H54 (cell line): ENCODE measurements at places on chromosomes 7 and 10.

DNA sequence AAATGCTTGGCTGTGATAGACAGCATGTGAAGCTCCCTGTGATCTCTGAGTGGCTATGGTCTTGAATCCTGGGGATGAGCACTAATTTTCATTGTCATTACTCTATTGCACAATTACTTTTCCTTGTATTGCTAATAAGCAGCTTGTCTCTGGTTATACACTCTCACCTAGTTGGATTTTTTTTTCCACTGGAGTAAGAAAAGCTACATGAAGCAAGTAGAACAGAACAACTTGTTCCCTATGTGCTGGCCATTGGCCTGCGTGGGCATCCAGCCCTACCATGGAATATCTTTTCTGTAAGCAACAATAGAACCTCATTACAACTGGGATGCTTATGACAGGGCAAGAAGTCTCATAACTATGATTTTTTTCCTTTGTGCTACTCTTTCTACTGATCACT is 807.4 kb downstream of the TNS3 start:
- DNase-seq = no peak

- DNase-seq = no peak
Observed at GRCh38 chr7:41238851-41239331, 464.0 kb downstream of the INHBA start.

DNA sequence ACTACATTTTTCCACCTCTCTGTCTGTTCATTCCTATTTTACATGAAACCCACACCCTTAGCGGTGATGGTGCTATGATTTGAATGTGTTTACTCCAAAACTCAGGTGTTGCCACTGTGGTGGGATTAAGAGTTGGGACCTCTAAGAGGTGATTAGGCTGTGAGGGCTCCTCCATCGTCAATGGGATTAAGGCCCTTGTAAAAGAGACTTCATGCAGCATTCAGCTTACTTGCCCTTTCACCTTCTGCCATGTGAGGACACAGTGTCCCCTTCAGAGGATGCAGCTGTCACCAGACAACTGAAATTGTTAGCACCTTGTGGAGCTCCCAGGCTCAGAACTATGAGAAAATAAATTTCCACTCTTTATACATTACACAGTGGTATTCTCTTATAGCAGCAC is 182.2 kb downstream of the NOC3L start:
- DNase-seq = no peak

GRCh38 chr10:80104066-80104926 is 25.8 kb downstream of the TMEM254 start:
- no peak for DNase-seq

GRCh38 chr7:78073609-78074382 is 275.2 kb downstream of the PHTF2 start:
- DNase-seq = no peak

- no peak for DNase-seq
Observed at GRCh38 chr7:5696346-5697110, 84.9 kb downstream of the RNF216 start.

GRCh38 chr7:95324431-95324830 is at the start of gene PON1:
PON1 (minus strand) TSS chr7:95324532; CDS start chr7:95324475, 57 bp downstream.
- DNase-seq = no peak

DNA sequence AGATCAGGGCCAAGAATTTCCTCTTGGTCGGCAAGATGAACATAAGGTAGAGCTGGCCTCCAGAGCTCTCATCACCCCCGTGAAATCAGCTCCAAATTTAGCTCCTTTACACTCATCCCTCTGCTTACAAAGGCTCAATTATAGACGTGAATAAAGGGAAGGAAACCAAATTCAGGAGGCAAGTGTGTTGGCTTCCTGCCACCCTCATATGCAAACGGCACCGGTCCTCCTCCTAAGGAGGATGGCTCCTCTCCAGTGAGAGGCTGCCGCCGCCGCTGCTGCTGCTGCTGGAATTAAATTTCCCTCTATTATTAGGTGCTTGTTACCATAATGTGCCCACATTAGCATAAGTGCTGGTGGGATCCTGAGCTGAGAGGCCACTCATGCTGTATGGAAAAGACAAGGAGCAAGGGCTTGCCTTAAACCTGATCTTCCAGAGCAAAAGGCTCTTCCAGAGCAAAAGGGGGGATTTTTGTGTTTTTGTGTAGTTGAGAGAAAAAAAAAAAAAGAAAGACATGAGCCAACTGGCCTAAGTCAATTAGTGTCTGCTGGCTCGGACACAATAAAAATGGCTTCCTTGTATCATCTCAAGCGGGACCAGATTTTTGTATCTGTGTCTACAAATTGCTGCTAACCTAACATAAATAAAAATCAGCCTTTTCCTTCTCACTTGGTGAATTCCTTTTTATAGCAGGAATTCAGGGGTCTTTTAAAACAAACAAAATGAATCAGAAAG is 68.4 kb downstream of the CDHR3 start:
- DNase-seq = no peak

DNA sequence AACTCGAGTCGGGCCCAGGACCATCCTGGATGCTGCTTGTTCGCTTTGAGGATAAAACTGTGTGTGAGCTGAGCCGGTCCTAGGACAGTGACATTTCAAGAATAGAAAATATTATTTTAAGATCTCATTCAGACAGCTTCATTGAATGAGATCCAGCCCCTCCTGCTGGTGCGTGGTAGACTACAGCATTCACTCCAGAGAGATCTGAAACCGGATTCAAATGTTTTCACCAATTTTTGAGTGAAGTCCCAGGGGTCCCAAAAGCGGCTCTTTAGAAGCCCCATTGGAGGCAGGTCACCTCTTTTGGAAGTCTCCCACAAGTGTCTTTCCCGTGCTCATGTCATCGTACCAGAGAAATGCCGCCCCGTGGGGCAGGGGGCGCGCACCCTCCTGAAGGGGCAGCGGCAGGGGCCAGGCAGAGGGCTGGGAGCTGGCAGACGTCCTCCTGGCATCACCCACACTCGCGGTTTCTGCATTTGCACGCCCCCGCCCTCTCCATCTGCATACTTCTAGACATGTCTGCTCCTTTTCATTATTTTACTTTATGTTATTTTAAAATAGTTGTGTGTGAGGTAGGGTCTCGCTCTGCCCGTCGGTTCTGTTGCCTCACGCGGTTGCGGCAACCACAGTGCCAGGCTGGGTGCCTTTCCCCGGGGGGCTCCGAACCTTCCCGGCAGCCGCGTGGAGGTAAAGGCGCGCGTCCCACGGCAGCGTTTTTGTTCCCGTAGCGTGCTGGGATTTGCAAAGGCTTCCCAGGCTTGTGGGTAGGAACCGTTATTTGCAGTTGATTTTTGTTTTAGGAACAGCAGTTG is 52.3 kb upstream of the DPYSL4 start:
- no peak for DNase-seq

- DNase-seq = no peak
Observed at GRCh38 chr10:102246261-102246660, 929 bp downstream of the GBF1 start.

- peak; percentile 31 for DNase-seq
Observed at GRCh38 chr7:25262586-25262985, 34.3 kb upstream of the NPVF start.

GRCh38 chr10:131609176-131609575 is 291.6 kb upstream of the PPP2R2D start:
- no peak for DNase-seq

DNA sequence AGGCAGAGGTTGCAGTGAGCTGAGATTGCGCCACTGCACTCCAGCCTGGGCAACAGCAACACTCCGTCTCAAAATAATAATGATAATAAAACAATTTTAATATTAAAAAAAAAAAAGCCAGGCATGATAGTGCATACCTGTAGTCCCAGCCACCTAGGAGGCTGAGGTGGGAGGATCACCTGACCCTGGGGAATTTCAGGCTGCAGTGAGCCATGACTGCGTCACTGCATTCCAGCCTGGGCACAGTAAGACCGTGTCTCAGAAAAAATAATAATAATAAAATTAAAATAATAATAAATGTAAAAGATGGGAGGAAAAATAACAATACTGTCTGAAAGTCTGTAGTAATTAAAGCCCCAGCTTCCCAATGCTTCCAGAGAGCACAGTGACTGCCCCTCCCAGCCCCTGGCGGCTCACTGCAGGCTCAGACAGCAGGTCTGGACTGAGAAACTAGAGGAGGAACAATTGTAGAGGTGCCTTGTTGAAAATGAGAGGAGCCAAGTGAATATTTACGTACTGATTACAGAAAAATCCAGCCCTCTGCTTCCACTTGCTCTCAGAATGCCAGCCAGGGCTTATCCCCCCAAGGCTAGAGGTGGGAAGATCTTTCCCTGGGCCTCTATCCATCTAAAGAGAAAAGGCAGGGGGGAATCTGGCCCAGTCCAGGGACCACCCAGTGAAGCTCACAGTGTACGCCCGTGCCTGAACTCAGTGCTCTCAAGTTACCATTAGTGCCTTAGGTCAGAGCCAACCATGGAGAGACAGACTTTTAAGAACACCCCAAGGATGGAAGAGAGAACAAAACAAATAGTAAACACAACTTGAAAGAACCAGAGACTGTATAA is 112.8 kb downstream of the PARD3 start:
- no peak for DNase-seq

- no peak for DNase-seq
Observed at GRCh38 chr10:75694790-75695189, 263.4 kb downstream of the LRMDA start.

DNA sequence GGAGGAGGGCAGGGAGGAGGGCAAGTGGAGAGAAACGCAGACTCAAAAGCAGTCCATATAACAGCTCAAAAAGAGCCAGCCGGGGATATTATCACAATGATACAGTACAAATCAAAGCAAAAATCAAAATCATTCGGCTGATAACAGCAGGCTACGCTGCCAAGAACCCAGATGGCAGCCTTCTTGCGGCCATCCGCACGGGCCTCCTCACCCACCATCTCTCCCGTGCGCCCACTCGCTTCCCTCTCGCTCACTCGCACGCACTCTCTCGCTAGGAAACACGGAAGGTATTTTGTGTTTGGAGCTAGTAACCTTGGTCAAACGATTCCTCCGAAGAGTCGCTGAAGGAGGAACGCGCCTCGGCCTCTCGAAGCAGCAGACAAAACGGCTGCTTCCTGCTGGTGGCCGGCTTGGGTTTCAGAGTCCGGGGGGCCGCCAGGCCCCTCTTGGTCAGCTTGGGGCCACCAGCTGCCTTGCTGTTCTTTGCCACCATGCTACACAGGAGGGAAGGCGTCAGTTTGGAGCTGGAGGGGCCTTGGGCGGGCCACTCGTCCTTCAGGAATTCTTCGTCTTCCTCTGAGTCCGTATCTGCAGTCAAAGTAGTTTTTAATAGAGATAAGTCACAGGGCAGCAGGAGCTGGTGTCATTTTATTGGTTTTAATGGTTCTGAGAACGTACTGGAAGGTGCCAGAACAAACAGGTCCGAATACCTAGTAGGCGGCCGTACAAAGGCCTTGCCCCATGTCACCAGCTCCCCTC is 68.9 kb downstream of the SLC29A4 start:
- DNase-seq = no peak

DNA sequence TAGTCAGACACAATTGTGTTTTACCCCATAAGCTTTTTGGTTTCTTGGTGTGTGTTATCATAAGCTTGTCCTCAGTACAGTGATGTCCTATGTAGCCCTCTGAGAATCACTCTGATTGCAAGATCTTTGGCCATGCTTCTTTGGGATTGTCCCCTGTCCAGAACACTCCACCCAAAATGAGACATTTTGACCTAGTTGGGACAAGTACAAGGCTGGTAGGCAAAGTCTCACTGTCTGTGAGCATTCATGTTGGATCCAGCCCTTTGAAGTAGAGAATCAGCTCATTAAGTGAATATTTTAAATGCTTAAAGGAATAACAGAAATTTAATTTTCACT is 28.9 kb upstream of the PCGF5 start:
- DNase-seq = no peak

DNA sequence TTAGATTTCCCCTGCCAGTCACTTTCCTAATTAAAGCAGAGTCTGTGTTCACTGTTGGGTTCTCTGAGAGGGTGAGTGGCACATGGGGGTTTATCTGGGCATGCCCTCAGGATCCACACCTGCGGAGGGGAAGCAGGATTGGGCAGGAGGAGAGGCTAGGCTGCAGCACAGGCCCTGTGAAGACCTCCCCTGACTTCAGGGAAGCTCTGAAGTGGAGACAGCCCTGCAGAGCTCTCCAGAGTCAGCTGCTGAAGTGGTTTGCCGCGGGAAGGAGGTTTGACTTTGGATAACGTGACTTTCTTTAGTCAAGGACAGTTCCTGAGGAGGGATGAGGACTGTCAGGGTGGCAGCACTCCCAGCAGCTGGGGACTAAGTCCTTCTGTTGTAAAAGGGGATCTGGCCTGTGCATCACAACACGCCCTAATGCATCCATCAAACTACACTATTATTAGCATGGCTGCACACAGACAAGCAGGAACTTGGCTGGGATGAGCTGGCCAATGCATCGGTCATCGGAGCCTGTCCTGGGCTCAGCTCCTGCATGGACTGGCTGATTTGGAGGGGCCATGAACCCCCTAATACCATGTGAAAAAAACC is 50.9 kb upstream of the LEP start:
- no peak for DNase-seq

GRCh38 chr10:111475720-111476119 is 398.9 kb downstream of the ADRA2A start:
- no peak for DNase-seq

DNA sequence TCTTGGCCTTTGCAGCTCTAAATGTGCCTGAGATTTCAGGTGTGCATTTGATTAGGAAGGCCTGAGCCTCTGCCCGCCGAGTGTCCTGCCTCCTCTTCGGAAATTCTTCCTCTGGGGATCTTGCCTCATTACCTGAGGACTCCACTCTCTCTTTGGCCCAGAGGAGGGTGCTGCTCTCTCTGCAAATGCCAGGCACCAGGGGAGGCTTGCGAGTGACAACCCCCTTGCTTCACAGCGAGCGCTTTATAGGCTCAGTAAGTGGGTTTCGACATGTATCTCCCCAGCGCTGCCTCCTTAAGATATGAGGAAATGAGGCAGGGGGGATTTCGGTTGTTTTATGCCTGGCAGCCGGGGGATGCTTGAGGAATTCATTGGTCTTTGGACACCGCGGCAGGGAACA is 423.9 kb downstream of the GLRX3 start:
- DNase-seq = no peak

DNA sequence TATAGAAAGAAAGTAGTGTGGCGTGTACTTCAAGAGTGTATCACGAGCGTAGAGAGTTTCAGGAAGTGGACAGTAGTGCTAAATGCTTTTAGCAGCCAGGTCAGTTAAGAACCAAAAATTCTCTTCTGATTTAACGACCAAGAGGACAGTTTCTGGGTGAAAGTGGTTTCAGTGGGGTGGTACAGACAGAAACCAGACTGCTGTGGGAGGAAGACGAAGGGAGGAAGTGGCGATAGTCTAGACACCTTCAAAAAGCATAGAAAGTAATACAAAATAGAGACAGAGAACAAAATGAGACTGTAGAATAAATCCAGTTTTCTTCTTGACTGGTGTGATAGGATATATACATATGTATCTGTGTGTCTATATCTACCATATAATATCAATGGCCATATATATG is 93.5 kb downstream of the MBL2 start:
- no peak for DNase-seq

GRCh38 chr7:45697576-45698136 is 123.5 kb downstream of the ADCY1 start:
- peak; percentile 36 for DNase-seq

GRCh38 chr10:3835770-3836169 is 50.8 kb upstream of the KLF6 start:
- no peak for DNase-seq

DNA sequence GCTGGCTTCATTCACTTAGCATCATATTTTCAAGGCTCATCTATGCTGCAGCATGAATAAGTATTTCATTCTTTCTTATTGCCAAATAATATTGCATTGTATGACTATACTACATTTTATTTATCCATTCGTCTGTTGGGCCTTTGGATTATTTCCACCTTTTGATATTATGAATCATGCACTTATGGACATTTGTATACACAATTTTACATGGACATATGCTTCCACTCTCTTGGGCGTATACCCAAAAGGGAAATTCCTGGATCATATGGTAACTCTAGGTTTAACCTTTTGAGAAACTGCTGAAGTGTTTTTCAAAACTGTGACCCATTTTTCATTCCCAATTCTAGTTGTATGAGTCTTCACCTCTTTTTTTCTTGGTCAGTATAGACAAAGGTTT is 80.3 kb upstream of the GNAI1 start:
- DNase-seq = no peak
